ENCODE measurements at places on chromosomes 13 and 19. TPM values are rescaled to one million over a fixed set of nuclear protein-coding genes. Genes with fewer than 3 reads are reported as not detected.

LYPD3 gene
- 0.51 TPM for total RNA-seq

KIR3DL1 gene
- not detected for total RNA-seq

KIR3DL2 gene
- total RNA-seq, result not detected

DNA sequence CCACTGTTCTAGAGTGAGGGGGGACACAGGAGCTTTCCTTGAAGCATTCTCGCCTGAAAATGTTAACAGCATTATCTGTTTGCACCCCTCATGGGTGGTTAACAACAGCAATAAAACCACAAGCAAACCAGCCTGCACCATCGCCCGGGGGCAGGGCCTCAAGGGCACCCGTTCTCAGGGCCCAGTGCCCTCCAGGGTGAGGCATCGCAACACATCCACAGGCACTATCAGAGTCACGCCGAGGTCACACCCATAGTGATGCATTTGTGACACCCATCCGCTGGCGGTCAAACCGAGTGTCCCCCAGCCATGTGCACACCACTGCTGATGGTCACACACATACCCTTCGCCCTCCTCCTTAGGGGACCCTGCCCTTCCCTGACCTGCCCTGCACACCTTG lies 4.6 kb downstream of the FUT5 start:
- no peak for DNase-seq

- DNase-seq, result no peak
These were observed 8.1 kb downstream of the PTPRS start for GRCh38 chr19:5332501-5332900.

- DNase-seq, result no peak
These were observed 10.1 kb upstream of the ZNF835 start for GRCh38 chr19:56681702-56682101.

DNA sequence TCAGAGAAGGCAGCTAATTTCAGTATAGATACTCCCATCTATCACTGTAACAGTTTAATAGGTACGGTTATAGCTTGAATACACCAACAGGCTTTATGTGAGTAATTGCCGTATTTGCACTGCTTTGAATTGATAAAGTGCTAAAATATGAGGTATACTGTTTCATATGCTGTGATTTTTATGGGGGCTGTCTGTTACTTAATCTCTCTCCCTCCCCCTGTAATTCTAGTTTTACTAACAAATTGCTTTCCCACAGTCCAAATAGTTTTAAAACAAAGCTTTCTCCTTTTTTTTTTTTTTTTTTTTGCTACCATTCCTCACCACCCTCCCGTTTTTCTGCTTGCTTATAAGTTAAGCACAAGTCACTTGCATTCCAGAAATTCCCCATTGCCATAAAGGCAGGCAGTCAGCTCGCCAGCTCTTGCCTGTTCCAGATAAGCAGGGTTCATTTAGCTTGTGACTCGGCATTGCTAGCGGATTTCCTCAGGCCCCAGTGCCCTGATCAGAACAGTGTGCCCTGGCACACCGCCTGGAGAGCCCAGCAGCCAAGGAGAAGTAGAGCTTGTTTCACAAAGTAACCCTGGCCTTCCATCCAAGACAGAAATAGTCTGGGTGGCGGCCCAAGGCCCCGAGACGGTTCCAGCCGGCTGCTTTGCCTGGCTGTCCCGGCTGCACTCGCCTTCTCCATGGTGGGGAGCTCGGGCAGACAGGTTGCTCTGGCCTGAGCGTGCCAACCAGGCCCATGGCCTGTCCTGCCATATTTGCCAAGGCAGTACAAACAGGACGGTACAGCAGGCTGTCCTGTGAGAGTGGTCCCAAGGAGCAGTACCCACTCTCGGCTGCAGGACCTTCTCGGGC lies 43.5 kb upstream of the NPAS1 start:
- peak; percentile 86 for DNase-seq

DNA sequence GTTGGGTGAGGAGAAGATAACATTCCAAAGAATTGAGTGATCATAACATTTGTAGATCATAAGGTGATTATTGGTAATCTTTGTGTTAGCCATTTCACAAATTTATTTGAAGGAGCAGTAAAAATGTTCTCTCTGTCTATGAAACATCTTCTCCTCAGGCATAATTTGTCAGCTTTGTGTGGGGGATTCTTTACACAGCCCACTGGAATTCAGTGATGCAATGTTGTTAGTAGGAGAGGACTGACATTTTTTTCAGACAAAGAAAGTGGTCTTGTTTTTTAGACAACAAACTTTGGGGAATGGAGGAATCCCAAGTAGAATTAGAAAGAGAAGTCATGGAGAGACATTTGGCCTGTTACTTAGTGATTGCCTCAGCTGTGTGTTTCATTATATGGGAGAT lies 100.3 kb downstream of the ITGBL1 start:
- no peak for DNase-seq
